ENCODE measurements at places on chromosomes 7 and 10. TPM values are rescaled to one million over a fixed set of nuclear protein-coding genes. Genes with fewer than 3 reads are reported as not detected.
A peak's percentile ranks its signal among the peaks of the same experiment; 100 is the strongest.

ETV1 gene
- polyA plus RNA-seq, result 1.4 TPM

GRCh38 chr7:134823400-134823799 lies 44.0 kb downstream of the CALD1 start:
- no peaks in the 10 kb centered on the region for H3K27me3 ChIP-seq
- H3K4me1 ChIP-seq, result no peaks in the 10 kb centered on the region
- no peak for DNase-seq
- no peak overlapping the region for H3K27ac ChIP-seq
- H3K4me3 ChIP-seq, result no peak overlapping the region

- H3K4me1 ChIP-seq, result no peaks in the 10 kb centered on the region
- no peak overlapping the region for H3K27ac ChIP-seq
- H3K36me3 ChIP-seq, result no peaks in the 10 kb centered on the region
- DNase-seq, result no peak
- H3K4me3 ChIP-seq, result no peak overlapping the region
- H3K27me3 ChIP-seq, result no peaks in the 10 kb centered on the region
These were observed 32.1 kb upstream of the NMT2 start for GRCh38 chr10:15200626-15201025.

DNA sequence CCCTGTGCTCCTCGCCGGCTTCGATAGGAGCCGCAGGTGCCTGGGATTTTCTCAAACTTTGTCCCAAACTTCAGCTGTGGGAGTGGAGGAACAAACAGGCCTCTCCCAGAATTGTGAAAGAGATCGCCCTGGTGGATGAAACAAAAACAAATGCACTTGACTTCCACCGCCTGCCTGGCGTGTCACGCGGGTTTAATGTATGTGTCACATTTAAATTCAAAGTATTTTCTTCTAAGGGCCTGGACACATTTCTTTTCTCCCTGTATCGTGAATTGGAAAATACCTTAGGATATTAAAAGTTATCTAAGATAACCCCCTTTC lies 694 bp upstream of the WASL start:
- DNase-seq, result no peak
- peak overlapping the region; percentile 67 for H3K4me3 ChIP-seq
- peaks cover 41% of the 10 kb centered on the region for H3K4me1 ChIP-seq
- H3K36me3 ChIP-seq, result no peaks in the 10 kb centered on the region
